Neural crest cell (in vitro differentiated cells): ENCODE measurements at places on chromosomes 11 and 22. TPM values are rescaled to one million over a fixed set of nuclear protein-coding genes. Genes with fewer than 3 reads are reported as not detected.

Gene OR51E2
- total RNA-seq: not detected in 2 replicates

Gene PHOX2A
- 5.1 and 5.6 TPM in 2 replicates for total RNA-seq

Gene NCF4
- not detected in 2 replicates for total RNA-seq

Gene MMP7
- not detected in 2 replicates for total RNA-seq

Gene OR51B4
- total RNA-seq: not detected in 2 replicates

Gene TRIM48
- not detected in 2 replicates for total RNA-seq

Gene MTNR1B
- not detected in 2 replicates for total RNA-seq

Gene CNGA4
- 0.16 TPM in 1 of 2 replicates, not detected in the other for total RNA-seq

Gene RPS6KA4
- 12.6 and 17.6 TPM in 2 replicates for total RNA-seq

DNA sequence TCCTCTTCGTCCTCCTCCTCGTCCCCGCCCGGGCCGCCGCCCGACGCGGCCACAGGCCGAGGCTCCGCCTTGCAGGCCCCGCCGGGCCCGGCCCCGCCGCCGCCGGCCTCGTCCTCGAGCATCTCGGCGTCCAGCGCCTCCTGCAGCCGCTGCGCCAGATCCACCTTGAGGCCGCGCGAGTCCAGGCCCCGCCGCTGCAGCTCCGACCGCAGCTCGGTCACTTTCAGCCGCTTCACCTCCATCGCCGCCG, 417 bp downstream of the HNRNPUL2 start:
- H3K36me3 ChIP-seq: peaks cover 23% of the 10 kb centered on the region

DNA sequence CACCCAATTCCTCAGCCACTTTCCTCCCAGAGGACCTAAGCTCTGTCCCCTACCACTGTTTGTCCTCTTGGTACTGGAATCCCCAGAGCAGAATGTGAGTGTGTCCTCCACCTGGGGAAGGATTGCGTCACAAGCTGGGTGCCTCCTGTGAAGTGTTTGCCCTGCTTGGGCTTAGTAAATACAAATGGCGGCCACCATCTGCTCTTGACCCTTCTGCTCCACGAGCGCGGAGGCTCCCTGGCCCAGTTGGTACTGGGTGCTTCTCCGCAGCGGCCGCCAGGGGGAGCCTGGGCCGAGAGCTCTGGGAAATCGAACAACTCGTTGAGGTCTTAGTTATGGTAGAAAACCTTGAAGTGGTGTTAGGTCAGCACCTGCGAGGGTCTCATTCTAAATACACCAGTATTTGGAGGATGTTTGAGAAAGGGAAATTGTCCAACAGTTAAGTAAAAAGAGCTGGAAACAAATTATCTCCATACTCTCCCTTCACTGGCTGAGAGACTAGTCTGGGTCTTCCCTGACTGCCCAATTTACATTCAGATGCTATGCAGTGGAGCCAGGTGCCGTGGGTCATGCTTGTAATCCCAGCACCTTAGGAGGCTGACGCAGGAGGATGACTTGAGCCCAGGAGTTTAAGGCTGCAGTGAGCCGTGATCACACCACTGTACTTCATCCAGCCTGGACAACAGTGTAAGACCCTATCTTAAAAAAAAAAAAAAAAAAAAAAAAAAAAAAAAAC, 74.6 kb upstream of the TEAD1 start:
- no peak overlapping the region for H3K4me3 ChIP-seq
- no peaks in the 10 kb centered on the region for H3K36me3 ChIP-seq
- peak; percentile 56 for DNase-seq
- H3K27me3 ChIP-seq: no peaks in the 10 kb centered on the region

DNA sequence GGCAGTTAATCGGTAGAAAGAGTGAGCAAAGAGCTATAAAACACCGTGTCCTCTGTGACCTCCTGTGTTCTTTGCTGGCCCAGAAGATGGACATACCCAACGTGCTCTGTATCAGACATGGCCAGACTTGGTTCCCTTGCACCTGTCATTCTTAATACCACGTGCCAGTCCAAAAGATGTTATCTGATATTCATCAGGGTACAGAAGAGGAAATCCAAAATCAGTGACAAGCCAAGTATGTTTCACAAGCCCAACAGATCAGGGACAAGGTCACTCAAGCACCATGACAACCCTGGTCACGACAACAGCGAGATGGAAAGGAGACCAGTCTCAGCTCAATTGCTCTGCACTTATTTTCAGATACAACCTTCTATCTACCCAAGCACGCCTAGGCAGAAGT, 3.4 kb downstream of the LRP4 start:
- H3K27ac ChIP-seq: peak overlapping the region; percentile 8
- no peaks in the 10 kb centered on the region for H3K36me3 ChIP-seq
- peaks cover 6% of the 10 kb centered on the region for H3K27me3 ChIP-seq

GRCh38 chr11:34972892-34973291, 56.5 kb downstream of the PDHX start:
- H3K27me3 ChIP-seq: no peaks in the 10 kb centered on the region
- peaks cover 37% of the 10 kb centered on the region for H3K36me3 ChIP-seq
- H3K4me1 ChIP-seq: peaks cover 5% of the 10 kb centered on the region
- no peak overlapping the region for H3K27ac ChIP-seq

GRCh38 chr11:70339066-70339465, 59.3 kb upstream of the CTTN start:
- no peak overlapping the region for H3K4me3 ChIP-seq
- peaks cover 20% of the 10 kb centered on the region for H3K36me3 ChIP-seq
- no peak for DNase-seq
- H3K4me1 ChIP-seq: no peaks in the 10 kb centered on the region
- H3K27ac ChIP-seq: no peak overlapping the region
- no peaks in the 10 kb centered on the region for H3K27me3 ChIP-seq

GRCh38 chr22:20176421-20177085, 25.7 kb upstream of the CCDC188 start:
- H3K4me1 ChIP-seq: peaks cover 4% of the 10 kb centered on the region
- H3K36me3 ChIP-seq: no peaks in the 10 kb centered on the region
- no peak overlapping the region for H3K4me3 ChIP-seq
- H3K27me3 ChIP-seq: no peaks in the 10 kb centered on the region
- DNase-seq: no peak

- peaks cover 16% of the 10 kb centered on the region for H3K4me1 ChIP-seq
- DNase-seq: no peak
- no peak overlapping the region for H3K4me3 ChIP-seq
- H3K36me3 ChIP-seq: peaks cover 31% of the 10 kb centered on the region
- H3K27ac ChIP-seq: no peak overlapping the region
- H3K27me3 ChIP-seq: no peaks in the 10 kb centered on the region
These were observed 277.7 kb downstream of the CADM1 start for GRCh38 chr11:115226556-115226955.

GRCh38 chr11:60767388-60767811, 10.7 kb downstream of the MS4A15 start:
- H3K4me3 ChIP-seq: no peak overlapping the region
- H3K36me3 ChIP-seq: no peaks in the 10 kb centered on the region
- peak; percentile 17 for DNase-seq
- H3K4me1 ChIP-seq: no peaks in the 10 kb centered on the region
- H3K27me3 ChIP-seq: peaks cover 6% of the 10 kb centered on the region

GRCh38 chr11:120400564-120401364, 64.6 kb downstream of the ARHGEF12 start:
- no peaks in the 10 kb centered on the region for H3K27me3 ChIP-seq
- H3K36me3 ChIP-seq: no peaks in the 10 kb centered on the region
- H3K4me3 ChIP-seq: no peak overlapping the region

GRCh38 chr11:134037046-134037908, 31.6 kb upstream of the JAM3 start:
- H3K27me3 ChIP-seq: peaks cover 65% of the 10 kb centered on the region
- peak overlapping the region; percentile 84 for H3K4me3 ChIP-seq
- no peaks in the 10 kb centered on the region for H3K36me3 ChIP-seq
- peak; percentile 41 for DNase-seq

- H3K4me3 ChIP-seq: no peak overlapping the region
- H3K36me3 ChIP-seq: no peaks in the 10 kb centered on the region
- no peaks in the 10 kb centered on the region for H3K27me3 ChIP-seq
- no peak overlapping the region for H3K27ac ChIP-seq
- peaks cover 4% of the 10 kb centered on the region for H3K4me1 ChIP-seq
These were observed 324.0 kb downstream of the RAB38 start for GRCh38 chr11:87851234-87851633.

GRCh38 chr11:116821050-116821918, 1.8 kb downstream of the APOA4 start:
- H3K36me3 ChIP-seq: no peaks in the 10 kb centered on the region
- H3K4me3 ChIP-seq: no peak overlapping the region
- H3K4me1 ChIP-seq: no peaks in the 10 kb centered on the region
- no peak for DNase-seq

- H3K4me3 ChIP-seq: no peak overlapping the region
- H3K27me3 ChIP-seq: peaks cover 6% of the 10 kb centered on the region
- H3K4me1 ChIP-seq: peaks cover 13% of the 10 kb centered on the region
- no peaks in the 10 kb centered on the region for H3K36me3 ChIP-seq
These were observed 37.6 kb downstream of the RIBC2 start for GRCh38 chr22:45450921-45451651.

- peaks cover 44% of the 10 kb centered on the region for H3K4me1 ChIP-seq
- no peak overlapping the region for H3K4me3 ChIP-seq
- peak; percentile 80 for DNase-seq
- no peaks in the 10 kb centered on the region for H3K36me3 ChIP-seq
These were observed 14.1 kb upstream of the MDK start for GRCh38 chr11:46367244-46367915.

- no peaks in the 10 kb centered on the region for H3K36me3 ChIP-seq
- H3K27me3 ChIP-seq: no peaks in the 10 kb centered on the region
- H3K4me3 ChIP-seq: no peak overlapping the region
- no peak overlapping the region for H3K27ac ChIP-seq
- no peaks in the 10 kb centered on the region for H3K4me1 ChIP-seq
- DNase-seq: no peak
These were observed 10.1 kb downstream of the C22orf23 start for GRCh38 chr22:37943136-37943824.

GRCh38 chr11:18312012-18312411, 9.9 kb downstream of the HPS5 start:
- H3K27ac ChIP-seq: peak overlapping the region; percentile 79
- peaks cover 2% of the 10 kb centered on the region for H3K36me3 ChIP-seq
- DNase-seq: no peak
- peaks cover 19% of the 10 kb centered on the region for H3K4me1 ChIP-seq
- peak overlapping the region; percentile 5 for H3K4me3 ChIP-seq

GRCh38 chr11:61963016-61963281, 4.5 kb downstream of the FTH1 start:
- peaks cover 2% of the 10 kb centered on the region for H3K27me3 ChIP-seq
- peak overlapping the region; percentile 98 for H3K4me3 ChIP-seq
- no peak for DNase-seq

- H3K27ac ChIP-seq: no peak overlapping the region
- H3K4me3 ChIP-seq: no peak overlapping the region
- peaks cover 50% of the 10 kb centered on the region for H3K4me1 ChIP-seq
These were observed 229.9 kb downstream of the MN1 start for GRCh38 chr22:27571463-27572277.

- peaks cover 21% of the 10 kb centered on the region for H3K27me3 ChIP-seq
- H3K4me3 ChIP-seq: no peak overlapping the region
- H3K36me3 ChIP-seq: no peaks in the 10 kb centered on the region
- H3K27ac ChIP-seq: no peak overlapping the region
- peaks cover 8% of the 10 kb centered on the region for H3K4me1 ChIP-seq
These were observed 19.2 kb upstream of the ASPHD2 start for GRCh38 chr22:26409719-26410335.

GRCh38 chr11:112837162-112837826, 123.9 kb upstream of the NCAM1 start:
- H3K27ac ChIP-seq: no peak overlapping the region
- no peaks in the 10 kb centered on the region for H3K27me3 ChIP-seq
- no peak overlapping the region for H3K4me3 ChIP-seq
- no peak for DNase-seq
- no peaks in the 10 kb centered on the region for H3K36me3 ChIP-seq

GRCh38 chr11:61764606-61765260, 12.3 kb downstream of the MYRF start:
- peaks cover 10% of the 10 kb centered on the region for H3K4me1 ChIP-seq
- H3K27ac ChIP-seq: no peak overlapping the region

DNA sequence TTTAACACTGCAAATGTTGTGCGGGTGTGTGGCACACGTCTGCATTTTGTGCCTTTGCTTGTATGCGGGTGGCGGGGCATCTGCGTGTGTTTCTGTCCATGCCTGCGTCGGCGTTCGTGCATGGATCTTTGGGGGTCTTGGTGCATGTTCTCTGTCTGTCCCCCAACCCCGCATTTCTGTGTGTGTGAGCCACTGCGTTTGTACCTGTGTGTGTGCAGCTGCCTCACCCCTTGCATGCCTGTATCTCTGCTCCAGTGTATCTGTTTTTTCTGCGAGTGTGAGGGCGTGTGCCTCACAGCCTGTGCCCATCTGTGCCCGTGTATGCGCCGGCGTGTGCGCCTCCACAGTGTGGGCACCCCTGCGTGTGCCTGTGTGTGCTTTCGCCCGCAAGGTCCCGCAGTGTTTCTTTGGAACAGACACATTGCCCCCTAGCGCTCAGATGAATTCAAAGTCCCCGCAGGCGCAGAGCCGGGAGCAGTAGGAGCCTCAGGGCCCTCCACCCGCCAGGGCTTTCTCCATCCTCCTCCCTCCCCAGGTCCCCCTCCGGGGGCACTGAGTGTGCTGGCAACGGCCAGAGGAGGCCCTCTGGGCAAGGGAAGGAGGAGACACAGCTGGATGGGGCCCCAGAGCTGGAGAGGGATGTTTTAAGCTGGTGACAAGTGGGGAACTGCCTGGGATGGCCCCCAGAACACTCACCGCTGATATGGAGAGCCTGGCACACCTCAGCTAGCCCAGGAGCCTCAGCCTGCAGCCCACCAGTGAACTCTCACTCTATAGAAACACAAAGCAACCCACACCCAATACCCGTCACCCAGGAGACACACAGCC, 3.1 kb upstream of the MN1 start:
- H3K36me3 ChIP-seq: no peaks in the 10 kb centered on the region
- peaks cover 9% of the 10 kb centered on the region for H3K27me3 ChIP-seq
- peaks cover 33% of the 10 kb centered on the region for H3K4me1 ChIP-seq
- H3K27ac ChIP-seq: no peak overlapping the region
- DNase-seq: peak; percentile 78

DNA sequence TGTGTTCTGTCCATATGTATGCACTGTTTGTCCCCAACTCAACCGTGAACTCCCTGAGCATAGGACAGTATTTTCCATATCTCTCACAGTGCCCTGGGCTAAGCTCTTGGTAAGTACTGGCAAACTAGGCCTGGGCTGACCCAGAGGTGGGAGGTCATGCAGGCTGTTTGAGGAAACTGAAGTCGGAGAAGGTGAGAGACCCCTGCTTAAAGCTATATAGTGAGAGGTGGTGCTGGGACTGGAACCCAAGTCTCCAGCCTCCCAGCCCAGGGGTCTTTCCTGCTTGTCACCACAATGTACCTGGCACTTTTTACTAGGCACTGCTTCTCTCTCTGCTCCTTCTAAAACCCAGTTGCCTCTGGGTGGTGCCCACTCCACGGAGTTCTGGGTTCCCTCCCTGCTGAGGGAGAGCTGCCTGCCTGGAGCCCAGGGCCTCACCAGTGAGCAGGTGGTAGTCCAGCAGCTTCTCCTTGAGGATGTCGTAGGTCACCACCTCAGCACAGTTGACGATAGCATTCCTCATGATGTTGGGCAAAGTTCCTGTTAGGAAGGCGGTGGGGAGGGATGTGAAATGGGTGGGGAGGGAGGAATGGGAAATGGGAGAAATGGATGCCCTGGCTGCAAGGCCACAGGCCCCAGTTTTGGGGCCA, 4.7 kb downstream of the UCP3 start:
- no peaks in the 10 kb centered on the region for H3K4me1 ChIP-seq
- no peak for DNase-seq
- no peaks in the 10 kb centered on the region for H3K36me3 ChIP-seq
- no peak overlapping the region for H3K4me3 ChIP-seq
- H3K27ac ChIP-seq: no peak overlapping the region

GRCh38 chr11:91406009-91406408, 818.6 kb upstream of the FAT3 start:
- H3K36me3 ChIP-seq: no peaks in the 10 kb centered on the region
- no peaks in the 10 kb centered on the region for H3K27me3 ChIP-seq
- H3K27ac ChIP-seq: no peak overlapping the region
- no peak overlapping the region for H3K4me3 ChIP-seq
- no peaks in the 10 kb centered on the region for H3K4me1 ChIP-seq

GRCh38 chr11:76184551-76184993, 21.7 kb downstream of the WNT11 start:
- DNase-seq: no peak
- H3K36me3 ChIP-seq: no peaks in the 10 kb centered on the region
- H3K27ac ChIP-seq: no peak overlapping the region
- peak overlapping the region; percentile 31 for H3K4me3 ChIP-seq
